ENCODE measurements at places on chromosomes 12 and 14.
A peak's percentile ranks its signal among the peaks of the same experiment; 100 is the strongest.

DNA sequence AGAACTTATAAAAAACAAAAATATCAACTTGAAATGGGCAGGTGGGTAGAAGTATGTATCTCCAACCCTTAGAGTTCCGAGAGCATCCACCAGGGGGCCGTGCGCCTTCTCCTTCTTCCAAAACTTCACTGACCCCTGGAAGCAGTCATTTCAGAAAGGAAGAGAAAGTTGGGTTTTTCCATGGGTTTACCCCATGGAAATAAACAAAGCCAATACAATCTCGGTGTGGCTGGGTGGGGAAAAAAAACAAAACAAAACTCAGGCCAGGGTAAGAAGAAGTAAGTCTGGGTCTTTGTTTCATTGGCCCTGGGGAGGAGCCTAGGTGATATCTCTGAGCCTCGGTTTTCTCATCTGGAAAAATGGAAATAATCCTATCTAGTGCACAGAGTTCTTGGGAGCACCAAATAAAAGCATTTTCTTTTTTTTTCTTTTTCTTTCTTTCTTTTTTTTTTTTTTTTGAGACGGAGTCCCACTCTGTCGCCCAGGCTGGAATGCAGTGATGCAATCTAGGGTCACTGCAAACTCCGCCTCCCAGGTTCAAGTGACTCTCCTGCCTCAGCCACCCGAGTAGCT lies 33.6 kb upstream of the HNF1A start:
- DNase-seq = peak; percentile 41

DNA sequence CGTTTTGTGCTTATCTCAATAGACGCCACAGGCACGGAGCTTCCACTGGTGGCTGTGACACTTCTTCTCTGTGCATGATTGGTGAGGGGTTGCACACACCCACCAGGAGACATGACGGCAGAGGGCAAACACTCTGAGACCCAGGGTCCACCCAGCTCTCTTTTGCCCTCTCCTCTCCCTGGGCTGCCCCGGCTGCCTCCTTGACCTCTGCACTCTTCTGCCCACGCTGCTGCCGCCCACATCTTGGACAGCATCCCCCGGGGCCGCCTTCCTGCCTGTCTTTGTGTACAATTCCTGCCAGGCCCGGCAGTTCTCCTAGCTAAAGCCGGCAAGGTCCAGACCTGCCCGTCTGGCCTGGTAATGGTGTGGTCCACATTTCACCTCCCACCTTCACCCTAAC lies 44.7 kb downstream of the DPF3 start:
- no peak for DNase-seq

GRCh38 chr12:75984577-75985182 lies 46.9 kb downstream of the PHLDA1 start:
- DNase-seq = no peak

DNA sequence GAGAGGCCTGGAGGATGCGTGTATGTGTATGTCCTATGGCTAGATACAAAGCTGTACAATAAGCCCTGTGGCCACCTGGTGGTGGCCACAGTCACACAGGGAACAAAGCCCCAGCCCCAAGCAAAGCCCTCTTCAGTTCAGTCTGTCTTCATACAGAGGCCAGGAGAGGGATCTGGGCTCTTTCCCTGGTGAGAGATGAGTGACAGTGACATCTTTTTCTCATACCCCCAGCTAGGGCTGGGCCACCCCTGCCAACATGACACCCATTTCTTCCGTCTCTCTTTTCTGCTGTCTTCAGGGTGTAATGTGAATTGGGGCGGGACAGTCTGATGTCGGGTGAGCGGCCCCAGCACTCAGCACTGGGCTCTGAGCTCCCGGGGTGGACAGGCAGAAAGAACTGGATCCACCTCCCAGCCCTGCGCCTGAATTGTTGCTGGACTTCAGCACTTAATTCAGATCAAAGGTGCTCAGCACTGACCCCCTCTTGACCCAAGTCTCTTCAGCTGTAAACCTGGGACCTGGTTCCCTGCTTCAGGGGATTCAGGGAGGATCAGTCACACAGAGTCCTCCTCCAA lies 59.8 kb downstream of the SERPINA3 start:
- DNase-seq = peak; percentile 31

GRCh38 chr14:66623838-66624237 lies 115.9 kb downstream of the GPHN start:
- no peak for DNase-seq

- peak; percentile 23 for DNase-seq
These were observed 180.0 kb upstream of the PRMT8 start for GRCh38 chr12:3311027-3311402.

GRCh38 chr12:63668028-63668799 lies at the start of gene DPY19L2:
DPY19L2 (minus strand) TSS chr12:63668493; CDS start chr12:63668393, 100 bp downstream.
- peak; percentile 15 for DNase-seq

GRCh38 chr14:54894995-54895394 lies 7.6 kb downstream of the GCH1 start:
- peak; percentile 33 for DNase-seq

- no peak for DNase-seq
These were observed 250.4 kb downstream of the C12orf75 start for GRCh38 chr12:105580821-105581352.

DNA sequence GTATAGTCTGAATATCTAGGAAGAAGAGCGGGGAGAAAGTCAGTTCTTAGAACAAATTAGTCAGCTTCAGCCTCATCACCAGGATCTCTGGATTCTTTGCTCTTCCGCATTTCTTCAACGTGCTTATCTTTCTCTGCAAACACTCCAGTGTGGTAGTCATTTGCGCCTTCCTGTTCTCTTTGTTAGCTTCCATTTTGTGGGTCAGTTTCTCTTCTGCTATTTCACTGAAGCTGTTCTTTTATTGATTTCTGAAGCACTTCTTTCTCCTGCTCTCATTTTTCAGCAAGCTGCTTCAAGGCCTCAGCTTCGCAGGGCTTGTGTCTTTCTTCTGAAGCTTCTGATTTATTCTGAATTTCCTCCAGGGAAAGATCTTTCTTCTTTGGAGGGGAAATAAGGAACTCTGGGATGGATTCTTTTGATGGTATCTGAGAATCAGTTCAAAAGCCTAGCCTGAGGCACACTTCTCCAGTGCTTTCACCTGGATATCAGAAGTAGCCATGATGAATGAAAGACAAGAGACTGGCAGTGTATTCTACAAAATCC lies 13.5 kb downstream of the AMN1 start:
- DNase-seq = no peak

DNA sequence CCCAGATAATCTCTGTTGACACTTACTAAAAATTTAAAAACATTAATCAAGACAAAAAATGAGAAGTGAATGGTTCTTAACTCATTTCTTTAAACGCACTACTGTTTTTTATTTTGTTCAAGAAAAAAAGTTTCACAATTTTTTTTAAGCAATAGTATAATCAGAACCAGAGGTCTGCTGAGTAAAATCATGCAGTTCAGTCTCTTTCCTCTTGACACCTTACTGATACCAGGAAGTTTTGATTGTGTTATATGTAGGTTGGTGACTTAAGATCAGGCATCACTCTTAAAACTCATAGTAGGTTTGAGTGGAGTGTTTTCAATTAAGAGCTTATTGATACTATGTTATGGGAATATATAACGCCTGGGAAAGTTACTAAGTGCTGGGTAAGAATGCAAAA lies 121.4 kb downstream of the TRMT5 start:
- DNase-seq = no peak

DNA sequence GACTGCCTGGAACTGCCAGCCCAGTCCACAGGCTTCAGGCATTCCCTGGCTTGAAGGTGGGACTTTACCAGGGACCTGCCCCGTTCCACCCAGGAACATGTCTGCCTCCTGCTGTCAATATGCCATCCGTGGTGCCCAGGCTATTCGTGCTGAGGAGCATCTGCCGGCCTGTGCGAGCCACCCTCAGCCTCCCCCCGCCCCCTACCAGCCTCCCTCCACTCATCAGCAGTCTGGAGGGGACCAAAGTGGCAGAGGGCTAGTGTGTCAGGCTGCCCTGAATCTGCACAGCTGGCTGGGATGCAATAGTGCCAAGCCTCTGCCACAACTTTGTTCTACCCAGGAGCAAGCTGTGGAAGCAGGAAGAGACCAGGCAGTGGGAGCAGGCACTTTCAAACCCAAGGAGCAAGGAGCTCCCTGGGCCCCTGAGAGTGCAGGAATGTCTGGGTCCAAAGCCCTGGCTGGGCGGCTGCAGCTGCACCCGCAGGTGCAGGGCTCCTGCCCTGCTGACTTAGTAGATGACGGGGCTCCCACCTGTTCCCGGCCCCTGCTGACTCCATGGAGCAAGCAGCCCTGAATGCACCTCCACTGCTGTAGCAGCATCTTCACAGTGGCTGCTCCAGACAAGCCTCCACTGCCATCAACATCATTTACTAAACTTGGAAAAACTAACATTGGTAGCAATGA lies 423.2 kb downstream of the RERGL start:
- DNase-seq = no peak

DNA sequence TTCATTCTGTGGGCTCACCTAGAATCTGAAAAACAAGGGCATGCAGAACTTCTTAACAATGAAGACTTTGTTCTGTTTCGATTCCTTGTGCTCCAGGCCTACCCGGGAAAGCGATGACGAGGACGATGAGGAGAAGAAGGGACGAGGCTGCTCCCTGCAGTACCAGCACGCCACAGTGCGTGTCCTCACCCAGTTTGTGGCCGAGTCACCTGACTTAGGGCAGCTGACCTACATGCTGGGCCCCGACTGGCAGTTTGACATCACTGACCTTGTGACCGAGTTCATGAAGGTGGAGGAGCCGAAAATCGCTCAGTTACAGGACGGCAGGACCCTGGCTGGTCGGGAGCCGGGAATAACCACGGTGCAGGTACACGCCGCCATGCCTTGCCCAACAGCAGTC lies 585.4 kb downstream of the AACS start:
- DNase-seq = no peak
